ENCODE measurements at places on chromosomes 2 and 18.

- DNase-seq: no peak
These were observed 1471.8 kb downstream of the LRP1B start for GRCh38 chr2:140658760-140659692.

DNA sequence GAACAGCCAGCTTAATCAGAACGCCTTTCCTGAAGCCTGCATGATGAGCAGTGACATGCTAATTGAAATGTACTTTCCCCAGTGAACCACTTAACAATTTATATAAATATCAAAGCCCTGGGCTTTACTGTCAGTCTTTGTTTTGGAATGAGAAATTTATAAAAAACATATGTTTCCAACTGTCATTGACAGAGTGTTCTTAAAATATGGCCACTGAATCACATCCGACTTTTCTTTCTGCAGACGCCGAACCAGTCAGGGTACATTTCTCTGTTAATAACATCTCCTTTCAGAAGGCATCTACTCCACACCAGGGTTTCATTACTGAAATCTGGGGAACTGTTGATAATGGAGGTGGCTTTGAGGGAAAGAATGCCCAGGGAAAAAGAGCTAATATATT lies 343.7 kb downstream of the INSIG2 start:
- no peak for DNase-seq

GRCh38 chr2:74429487-74430451 lies 8.2 kb downstream of the WDR54 start:
- no peak for DNase-seq

DNA sequence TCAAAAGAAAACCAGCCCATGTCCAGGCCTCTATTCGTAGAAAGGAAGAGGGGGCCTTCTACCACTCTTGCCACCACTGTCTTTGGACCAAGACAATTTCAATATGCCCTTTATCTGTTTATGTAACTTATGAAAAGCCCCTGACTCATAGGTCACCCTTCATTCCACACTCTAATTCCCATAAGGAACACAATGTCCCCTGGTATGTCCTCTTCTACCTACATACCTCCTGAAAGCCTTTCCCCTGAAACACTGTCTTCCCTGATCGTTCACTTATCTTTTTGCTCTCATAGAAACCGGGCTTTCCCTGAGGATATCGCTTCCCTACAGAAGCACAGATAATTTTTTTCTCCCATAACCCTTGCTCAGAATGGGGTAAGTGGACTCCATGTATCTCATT lies 13.3 kb downstream of the EIF2AK3 start:
- DNase-seq: no peak

- no peak for DNase-seq
These were observed 232.7 kb downstream of the MBD2 start for GRCh38 chr18:53991805-53992204.

GRCh38 chr18:29096079-29096770 lies 919.3 kb upstream of the CDH2 start:
- no peak for DNase-seq

DNA sequence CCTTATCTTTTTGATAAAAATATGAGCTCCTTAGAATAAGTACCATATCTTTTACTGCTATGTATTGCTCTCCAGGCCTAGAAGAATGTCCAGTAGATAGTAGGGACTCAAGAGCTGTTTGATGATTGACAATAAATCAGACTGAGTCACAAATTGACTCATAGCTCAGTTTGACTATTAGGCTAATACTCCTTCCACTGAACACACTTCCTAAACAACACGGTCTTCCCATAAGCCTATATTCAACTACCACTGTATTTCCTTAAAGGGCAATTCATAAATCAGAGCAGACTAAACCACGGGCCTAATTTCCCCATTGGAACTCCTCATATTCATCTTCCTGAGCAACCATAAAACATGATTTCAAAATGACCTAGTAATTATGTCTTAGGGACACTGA lies 258.5 kb downstream of the ALK start:
- no peak for DNase-seq

GRCh38 chr2:56465491-56465890 lies 281.7 kb downstream of the CCDC85A start:
- DNase-seq: no peak

- DNase-seq: no peak
These were observed 131.0 kb downstream of the CCDC85A start for GRCh38 chr2:56314796-56315195.
